ENCODE measurements at places on chromosomes 13 and 19.

DNA sequence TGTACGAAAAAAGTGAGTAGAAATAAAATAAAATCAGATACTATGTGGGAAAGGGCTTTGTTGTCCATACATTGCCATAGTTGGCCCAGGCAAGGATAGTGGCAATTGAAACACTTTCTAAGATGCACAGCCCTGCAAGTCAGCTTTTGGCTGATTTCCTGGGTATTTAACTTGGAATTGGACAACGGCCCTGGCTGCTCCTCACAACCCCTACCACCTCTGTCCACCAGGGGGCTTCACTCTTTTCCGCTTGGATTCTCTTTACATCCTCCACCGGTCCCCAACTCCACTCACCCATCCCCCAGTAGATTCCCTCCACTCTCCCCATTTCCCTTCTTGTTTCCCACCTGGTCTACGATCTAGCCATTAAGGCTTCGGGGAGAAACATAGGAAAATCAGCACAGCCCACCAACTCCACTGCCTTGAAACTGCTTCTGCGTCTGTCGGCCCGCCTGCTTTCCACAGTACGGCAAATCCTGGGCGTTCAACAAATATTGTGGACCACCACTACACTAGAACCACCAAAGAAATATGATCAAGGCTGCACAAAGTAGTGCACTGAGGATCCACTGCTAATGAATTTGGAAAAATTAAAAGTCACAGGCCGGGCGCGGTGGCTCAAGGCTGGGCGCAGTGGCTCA is 48.6 kb upstream of the GTF3A start:
- DNase-seq: peak; percentile 22

- DNase-seq: no peak
Observed at GRCh38 chr13:75407998-75408397, 74.0 kb downstream of the TBC1D4 start.

- no peak for DNase-seq
Observed at GRCh38 chr13:106246242-106246641, 289.2 kb downstream of the EFNB2 start.

DNA sequence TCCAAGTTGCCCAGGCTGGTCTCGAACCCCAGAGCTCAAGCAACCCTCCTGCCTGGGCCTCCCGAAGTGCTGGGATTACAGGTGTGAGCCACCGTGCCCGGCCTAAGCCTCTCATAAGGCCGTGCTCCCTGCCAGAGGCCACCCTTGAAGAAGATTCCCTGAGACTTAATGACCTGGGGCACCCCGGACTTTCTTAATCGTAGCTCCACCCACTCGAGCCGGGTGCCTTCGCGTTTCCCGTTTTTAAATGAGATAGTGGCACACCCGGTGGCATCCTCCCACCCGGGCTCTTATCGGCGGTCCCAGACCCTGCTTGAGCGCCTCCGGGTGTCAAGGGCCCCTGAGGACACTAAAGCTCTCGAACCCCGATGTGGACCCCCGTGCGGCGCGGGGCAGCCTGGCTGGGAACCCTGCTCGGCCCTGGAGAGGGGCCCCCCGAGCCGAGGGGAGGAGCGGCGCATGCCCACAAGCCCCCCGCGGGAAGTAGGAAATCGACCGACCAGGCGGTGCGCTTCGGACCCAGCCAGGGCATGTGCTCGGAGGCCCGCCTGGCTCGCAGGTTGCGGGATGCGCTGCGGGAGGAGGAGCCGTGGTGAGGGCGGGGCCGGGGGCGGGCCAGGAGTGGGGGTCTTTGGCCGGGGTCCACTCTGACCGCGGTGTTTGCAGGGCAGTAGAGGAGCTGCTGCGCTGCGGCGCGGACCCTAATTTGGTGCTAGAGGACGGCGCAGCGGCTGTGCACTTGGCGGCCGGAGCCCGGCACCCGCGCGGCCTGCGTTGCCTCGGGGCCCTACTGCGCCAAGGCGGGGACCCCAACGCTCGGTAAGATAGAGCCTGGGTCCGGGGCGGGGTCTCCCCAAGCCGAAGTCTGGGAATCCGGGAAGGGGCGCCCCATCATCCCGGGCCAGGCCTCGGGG is at the start of gene ANKLE1:
ANKLE1 (plus strand) TSS at position 511 of the 914 bp plus-strand sequence; CDS start at position 531, 20 bp downstream.
- peak; percentile 53 for DNase-seq

GRCh38 chr19:52196256-52196967 is 6.6 kb downstream of the PPP2R1A start:
- DNase-seq: no peak

DNA sequence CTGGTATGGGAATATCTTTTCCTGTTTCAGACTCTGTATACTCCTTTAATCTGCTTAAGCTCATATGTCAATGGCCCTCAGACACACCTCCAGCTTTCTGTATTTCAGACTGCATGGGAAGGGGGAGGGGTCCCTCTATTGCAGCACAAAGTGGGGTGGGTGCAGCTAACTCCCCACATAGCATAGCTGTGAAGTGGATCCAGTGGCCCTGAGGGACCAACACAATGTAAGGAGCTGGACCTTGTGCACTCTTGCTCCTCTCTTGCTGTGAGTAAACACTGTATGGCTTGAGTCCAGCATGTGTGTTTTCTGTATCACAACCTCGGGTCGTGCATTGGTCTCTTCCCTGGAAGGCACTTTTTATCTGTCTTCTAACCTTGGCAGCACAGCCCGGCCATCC is 669.9 kb downstream of the PCDH9 start:
- no peak for DNase-seq

DNA sequence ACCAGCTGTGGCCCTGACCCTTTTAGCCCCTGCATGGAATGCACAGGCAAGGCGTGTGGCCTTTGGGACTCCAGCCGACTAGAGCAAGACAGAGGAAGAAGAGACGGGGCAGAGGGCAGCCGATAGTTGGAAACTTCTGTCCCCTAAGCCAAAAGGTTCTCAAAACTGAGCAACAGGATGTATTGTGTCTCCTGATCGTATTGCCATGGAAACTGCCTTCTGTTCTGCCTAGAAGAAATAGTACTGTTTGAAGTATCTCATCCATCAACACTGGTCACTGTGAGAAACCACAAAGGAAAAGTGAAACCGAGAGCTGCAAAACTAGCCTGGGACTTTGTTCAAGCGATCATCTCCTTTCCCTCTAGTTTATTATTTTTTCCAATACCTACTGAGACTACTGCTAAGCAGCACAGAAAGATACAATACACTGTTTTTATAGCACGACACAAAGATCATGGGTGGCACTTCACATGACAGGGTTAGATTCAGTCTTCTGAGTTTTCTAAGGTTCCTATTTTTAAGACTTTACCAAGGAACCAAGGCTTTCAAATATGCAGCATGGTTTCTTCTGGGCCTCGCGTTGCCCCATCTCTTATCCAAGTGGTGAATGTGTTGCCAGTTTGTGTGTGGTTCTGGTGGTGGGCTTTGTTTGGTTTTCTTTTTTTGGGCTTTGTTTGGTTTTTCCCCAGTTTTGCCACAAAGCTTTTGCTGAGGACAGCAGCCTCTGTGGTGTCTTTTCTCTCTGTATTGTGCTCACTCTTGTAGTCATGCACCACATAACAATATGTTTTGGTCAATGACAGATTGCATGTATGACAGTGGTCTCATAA is 49.3 kb upstream of the GPR183 start:
- peak; percentile 78 for DNase-seq

- no peak for DNase-seq
Observed at GRCh38 chr19:46762245-46762890, 16.1 kb upstream of the STRN4 start.

DNA sequence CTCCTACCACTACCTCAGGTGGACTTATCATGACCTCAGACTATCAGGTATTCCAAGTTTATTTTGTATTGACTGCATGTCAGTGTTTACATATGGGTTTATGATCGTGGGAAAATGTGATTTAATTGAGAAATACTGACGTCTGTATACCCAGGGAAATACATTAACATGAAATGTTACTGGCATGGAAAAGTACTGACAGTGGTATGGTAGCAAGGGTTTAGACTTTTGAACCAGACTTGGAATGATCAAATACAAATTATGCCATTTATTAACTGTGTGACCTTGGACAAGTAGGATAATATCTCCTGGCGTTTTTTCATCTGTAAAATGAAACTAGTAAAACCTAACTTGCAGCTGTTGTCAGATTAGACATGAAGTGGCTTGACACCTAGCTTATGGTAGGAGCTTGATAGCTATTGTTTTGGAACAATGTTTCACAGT is 147.7 kb downstream of the CDK8 start:
- DNase-seq: no peak

DNA sequence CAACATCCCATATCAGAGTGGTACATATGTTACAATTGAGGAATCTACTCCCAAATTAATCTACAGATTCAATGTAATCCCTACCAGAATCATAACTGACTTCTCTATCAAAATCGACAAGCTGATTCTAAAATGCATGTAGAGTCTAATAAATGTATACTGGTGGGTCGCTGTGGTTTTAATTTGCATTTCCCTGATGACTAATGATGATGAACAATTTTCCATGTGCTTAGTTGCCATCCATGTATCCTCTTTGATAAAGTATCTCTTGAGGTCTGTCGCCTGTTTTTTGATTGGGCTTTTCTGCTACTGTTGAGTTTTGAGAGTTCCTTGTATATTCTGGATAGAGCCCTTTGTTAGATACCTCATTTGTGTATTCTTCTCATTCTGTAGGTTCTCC is 43.8 kb downstream of the KLF12 start:
- DNase-seq: no peak

- no peak for DNase-seq
Observed at GRCh38 chr13:42612021-42612765, 38.2 kb downstream of the TNFSF11 start.

DNA sequence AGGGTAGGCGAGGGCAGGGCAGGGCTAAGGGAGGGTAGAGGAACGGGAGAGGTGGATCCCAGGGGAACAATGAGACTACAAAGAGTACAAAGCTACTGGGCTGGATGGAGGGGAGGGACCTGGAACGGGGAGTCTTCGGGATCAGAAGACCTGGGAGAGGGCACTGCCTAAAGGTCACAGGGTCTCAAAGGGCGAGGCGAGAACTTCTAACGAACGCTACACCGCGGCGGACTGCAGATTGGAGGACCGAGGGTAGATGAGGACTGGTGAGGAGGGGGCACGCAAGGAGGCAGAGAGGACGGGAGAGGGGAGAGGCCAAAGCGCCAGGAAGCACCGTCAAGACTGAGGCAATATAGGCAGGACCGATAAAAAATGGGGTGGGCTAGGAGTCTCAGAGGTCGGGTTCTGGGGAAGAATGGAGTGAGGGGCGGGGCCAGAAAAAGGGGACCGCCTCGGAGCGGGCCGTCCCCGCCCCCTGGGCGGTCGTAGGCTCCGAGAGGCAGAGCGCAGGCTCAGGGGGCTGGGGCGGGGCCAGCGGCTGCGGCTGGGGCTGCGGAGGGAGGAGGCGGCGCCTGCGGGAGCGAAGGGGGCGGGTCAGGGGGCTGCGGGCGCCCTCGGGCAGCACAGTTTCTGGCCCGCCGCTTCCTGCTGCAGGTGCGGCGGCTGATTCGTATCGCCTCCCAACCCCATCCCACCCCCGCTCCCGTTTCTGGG is 1.3 kb upstream of the KCNC3 start:
- DNase-seq: peak; percentile 88

- DNase-seq: no peak
Observed at GRCh38 chr19:50796128-50796633, 6.0 kb downstream of the ACP4 start.

- no peak for DNase-seq
Observed at GRCh38 chr13:51178456-51179074, 43.6 kb upstream of the FAM124A start.
